SW 1271 (cell line): ENCODE measurements at places on chromosomes 5 and 9.

DNA sequence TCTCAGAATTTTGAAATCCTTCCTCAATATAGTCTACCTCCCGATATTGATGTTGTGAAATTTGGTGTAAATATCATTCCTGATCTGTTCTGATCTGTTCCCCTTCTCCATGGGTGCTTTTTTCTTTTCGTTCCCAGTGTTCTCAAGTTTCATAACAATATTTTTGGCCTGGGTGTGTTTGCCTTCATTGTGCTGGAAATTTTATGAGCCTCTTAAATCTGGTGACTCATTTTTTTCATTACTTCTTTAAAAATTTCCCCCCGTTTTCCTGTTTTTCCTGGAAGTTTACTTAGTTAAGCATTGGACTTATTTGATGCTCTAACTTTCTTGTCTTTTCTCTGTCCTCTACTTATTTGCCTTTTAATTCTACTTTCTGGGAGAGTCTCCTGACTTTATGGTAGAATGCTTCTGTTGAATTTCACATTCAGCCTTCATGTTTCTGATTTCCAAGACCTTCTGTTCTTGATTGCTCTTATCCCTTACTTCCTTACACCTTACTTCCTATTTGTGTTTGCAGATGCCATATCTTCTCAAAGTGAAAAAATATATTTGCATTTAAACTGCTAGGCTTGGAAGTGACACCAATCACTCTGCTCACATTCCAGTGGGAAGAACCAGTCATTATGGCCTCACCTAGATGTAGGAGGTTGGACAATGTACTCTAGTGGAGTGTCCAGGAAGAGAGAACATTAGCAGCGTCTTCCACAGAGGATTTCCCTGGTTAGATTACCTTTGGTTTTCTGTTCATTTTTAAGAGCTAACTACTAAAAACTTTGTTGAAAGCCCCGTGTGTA lies 441.9 kb downstream of the ARHGEF28 start:
- no peak for DNase-seq

GRCh38 chr9:109908459-109909390 lies 128.7 kb downstream of the PALM2AKAP2 start:
- no peak for DNase-seq

DNA sequence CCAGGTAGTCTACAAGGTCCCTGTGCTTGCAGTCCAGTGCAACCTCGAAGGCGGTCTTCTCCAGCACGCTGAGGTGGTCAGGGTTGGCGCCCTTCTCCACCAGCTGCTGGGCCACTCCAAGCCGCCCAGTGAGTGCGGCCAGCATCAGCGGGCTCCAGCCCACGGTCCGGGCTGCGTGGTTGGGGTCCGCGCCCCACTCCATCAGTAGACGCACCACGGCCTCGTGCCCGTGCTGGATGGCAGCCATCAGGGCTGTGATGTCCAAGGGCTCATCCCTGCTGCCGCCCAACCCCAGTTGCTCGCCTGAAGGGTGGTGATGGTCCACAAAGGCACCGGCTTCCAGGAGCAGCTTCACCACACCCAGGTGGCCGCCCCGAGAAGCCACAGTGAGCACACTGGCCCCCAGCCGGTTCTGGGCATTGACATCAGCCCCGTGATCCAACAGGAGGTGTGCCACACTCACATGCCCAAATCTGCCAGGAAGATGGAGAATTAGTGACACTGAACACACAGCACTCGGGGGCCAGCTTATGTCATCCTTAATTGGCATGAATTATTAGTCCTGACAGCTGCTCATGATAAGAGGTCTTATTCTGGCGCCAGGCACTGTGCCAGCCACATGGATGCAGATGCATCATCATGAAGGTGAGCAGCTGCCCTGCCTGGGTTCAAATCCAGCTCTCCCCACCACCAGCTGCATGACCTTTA lies 6.1 kb downstream of the ANKS6 start:
- no peak for DNase-seq

- no peak for DNase-seq
Observed at GRCh38 chr5:169651526-169651925, 14.5 kb downstream of the DOCK2 start.

DNA sequence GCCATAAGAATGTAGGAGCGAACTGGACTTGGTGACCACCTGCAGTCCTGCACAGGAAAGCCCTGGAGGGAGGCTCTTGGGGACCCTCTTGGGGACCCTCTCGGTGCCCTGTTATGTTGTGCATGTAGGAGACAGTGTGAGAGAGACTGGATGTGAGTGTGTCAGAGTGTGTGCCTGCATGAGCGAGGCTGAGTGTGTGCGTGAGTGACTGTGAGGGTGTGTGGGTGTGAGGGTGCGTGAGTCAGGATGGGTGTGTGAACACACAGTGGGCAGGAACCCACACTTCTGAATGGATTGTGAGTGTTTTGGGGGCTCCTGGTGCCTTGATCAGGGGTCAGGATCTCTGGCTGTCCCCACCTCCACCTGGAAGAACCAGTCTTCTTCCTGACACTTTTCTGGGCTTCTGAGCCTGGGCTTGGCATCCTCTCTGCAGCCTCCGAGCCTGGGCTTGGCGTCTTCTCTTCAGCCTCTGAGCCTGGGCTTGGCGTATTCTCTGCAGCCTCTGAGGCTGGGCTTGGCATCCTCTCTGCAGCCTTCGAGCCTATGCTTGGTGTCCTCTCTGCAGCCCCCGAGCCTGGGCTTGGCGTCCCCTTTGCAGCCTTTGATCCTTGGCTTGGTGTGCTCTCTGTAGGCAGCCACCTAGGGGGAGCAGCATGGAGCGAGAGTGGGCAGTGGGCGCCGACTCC lies 25.6 kb upstream of the ANKRD33B start:
- no peak for DNase-seq

DNA sequence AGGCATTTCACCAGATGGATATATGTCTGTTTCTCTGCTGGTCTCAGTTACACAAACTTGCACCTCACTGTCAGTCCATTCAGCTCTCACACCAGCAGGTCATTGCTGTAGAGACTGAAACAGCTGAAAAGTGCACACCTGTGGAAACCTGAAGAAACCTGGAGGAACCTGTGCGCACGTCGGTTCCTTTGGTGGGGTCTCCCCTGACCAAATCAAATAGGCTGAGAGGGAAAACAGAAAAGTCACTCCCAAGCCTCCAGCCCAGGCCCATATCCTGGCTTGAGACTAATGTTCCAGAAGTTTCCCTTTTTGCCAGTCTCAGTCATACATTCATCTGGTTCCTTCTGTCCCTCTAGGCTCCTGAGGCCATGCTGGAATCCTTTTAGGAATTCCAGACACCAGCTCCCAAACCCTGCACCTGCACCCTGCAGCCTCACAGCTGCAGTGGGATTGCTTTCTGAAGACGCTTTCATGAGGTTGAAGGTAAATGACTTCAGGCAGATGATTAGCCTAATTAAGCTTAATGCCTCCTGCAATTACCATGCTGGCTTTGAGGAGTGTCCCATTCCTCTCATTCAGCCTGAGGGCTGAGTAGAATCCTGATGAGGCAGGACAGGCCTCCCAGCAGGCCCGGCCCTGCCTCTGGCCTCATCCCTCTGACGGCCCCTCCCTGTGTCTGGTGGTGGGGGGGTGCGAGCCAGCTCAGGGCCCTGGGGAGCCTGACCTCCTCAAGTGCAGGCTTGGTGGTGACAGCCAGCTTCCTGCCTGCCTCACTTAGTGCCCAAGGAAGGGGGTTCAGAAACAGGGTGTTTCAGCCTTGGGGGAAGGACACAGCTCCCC lies 24.3 kb upstream of the CXCL14 start:
- DNase-seq: no peak

DNA sequence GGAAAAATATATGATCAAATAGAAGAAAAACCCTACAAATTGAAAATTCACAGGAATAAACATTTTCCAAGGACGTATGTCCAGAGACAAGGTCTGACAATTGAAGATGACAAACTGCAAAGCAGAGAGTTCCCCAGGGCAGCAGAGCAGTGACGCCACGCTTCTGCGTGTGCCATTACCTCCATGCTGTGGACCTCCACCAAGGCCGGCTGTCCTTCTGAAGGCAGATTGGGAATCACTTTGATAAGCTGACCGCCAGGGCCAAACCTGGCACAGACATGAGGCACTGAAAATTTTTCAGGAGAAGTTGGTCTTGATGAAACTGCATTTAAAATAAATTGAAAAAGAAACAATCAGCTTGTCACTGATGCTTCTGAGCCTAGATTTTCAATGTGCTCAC lies 18.6 kb downstream of the SEC16A start:
- DNase-seq: no peak

GRCh38 chr5:14284392-14285148 lies 141.4 kb downstream of the TRIO start:
- no peak for DNase-seq

GRCh38 chr5:66647146-66647856 lies 51.1 kb downstream of the MAST4 start:
- DNase-seq: no peak

DNA sequence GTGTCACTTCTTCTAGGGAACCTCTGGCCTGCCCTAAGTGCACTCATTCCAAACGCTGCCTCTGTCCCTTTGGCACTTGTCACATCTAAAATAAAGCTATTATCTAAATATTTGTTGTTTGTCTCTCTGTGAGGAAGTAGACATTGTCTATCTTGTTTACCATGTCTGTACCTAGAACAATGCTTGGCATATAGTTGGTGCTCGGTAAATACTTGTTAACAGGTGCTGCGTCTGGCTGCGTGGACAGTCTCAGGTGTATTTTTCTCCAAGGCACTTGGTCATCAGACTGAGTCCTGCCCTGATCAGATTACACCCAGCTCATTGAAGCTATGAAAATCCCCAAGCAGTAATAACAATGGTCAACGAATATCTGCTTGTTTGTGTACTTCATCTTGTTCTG lies 174.9 kb upstream of the SMIM23 start:
- DNase-seq: no peak

DNA sequence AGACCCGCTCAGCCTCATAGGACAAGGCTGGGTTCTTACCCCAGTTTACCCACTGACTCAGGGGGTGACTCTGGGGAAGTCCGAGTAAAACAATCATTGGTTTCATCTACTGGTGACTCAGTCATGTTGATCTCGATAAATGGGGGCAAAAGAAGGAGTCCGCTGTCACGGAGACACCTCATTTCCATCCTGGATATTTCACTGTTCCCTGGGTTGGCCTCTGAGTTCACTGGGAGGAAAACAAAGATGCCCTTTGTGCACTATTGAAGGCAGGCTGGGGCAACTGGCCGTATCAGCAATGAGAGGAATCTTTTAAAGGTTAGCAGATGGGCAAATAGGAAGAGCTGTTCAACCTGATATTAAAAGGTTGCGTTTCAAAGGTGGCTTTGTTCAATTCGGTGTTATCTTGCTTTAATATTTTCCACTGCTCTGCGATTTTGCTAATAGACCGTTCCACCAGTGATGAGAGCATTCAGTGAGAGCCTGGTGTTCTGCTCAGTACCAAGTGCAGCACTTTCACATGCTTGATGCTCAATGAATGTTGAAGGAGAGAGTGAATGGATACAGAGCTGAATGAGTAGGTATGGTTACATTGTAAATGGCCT lies 110.2 kb upstream of the EGFLAM start:
- no peak for DNase-seq

GRCh38 chr9:128159522-128159783 lies 612 bp upstream of the BBLN start:
- no peak for DNase-seq

DNA sequence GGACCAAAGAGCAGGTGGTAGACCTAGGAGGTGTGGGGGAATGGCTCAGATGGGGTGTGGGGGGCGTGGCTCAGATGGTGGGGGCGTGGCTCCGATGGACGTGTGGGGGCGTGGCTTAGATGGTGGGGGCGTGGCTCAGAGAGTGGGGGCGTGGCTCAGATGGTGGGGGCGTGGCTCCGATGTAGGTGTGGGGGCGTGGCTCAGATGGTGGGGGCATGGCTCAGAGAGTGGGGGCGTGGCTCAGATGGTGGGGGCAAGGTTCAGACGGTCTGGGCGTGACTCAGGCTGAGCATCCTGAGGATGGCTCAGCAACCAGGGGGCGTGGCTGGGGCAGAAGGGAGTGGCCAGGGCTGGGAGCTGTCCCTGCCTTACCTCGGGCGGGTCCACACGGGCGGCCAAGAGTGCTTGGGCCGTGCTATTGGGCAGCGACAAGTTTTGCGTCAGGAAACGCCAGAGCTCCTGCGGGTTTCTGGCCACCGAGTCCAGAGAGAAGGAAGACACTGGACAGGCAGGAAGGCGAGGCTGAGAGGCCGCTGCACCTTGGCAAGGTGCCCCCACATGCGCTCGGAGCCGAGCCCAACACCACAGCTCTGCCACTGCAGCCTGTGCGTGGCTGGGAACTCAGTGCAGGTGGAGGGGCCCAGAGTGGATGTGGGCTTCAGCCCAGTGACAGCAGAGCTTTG lies 5.9 kb downstream of the ABCA2 start:
- peak; percentile 77 for DNase-seq

DNA sequence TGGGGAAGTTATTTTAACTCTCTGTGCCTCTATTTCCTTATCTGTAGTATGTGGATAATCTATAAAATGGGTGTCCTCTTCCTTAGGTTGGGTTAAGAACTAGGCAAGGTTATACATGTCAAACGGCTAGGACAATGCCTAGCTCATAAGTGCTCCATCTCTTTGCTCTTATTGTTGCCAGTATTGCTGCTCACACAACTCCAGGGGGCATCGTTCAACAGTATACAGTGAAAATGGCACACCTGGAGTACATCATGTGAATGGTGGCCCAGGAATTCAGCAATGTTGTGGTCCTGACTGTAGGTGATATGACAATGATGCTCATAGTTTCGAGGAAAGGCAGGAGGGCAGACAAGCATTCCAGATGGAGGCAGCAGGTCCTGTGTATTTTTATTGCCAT lies 30.1 kb downstream of the SLIT3 start:
- DNase-seq: no peak

- DNase-seq: no peak
Observed at GRCh38 chr9:82599336-82599949, 463.5 kb downstream of the RASEF start.

DNA sequence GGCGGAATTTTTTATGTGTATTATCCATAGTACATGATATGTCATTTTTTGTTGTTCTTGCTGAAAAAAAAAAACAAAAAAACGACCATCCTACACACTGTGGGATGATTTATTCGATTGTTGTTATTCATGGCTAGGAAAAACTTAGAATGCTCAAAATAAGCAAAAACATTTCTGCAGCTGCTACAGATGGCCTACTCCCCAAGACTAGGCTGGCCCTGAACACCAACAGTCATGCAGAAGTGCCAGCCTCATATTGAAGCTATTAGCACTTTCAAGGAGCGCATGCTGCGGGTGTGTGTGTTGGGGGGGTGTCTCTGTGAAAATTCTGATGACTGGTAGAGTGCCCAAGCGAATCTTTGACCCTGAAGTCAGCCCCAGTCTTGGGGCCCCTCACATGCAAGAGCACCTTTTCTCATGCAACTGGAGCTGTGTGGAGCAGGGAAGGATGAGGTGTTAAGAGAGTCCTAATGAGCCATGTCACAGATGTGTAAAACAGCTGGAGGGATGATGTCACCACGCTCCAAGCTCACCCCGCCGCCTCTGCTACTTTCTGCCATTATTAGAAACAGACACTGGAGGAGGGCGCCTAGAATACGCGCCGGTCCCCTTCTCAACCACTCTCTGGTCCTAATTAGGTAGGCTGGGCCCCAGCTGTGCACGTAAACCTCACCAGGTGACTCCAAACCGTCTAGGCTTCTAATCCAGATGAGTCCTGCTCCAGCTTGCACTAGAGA lies 61.0 kb upstream of the SMIM23 start:
- DNase-seq: no peak

GRCh38 chr5:72234868-72235267 lies 85.2 kb downstream of the MRPS27 start:
- no peak for DNase-seq

GRCh38 chr5:134403951-134404350 lies 7.7 kb downstream of the CDKN2AIPNL start:
- no peak for DNase-seq

GRCh38 chr5:122704247-122705036 lies 70.4 kb upstream of the SNX2 start:
- peak; percentile 79 for DNase-seq

- DNase-seq: no peak
Observed at GRCh38 chr5:61805101-61805500, 473.0 kb downstream of the ZSWIM6 start.
